ENCODE measurements at places on chromosomes 1 and 21. TPM values are rescaled to one million over a fixed set of nuclear protein-coding genes. Genes with fewer than 3 reads are reported as not detected.

The CITED4 gene
- total RNA-seq, result 10.9 TPM

The KRTAP19-2 gene
- total RNA-seq, result not detected

The ZNF648 gene
- not detected for total RNA-seq

The TNNT2 gene
- not detected for total RNA-seq

The PRMT6 gene
- 12.5 TPM for total RNA-seq

The LRRC38 gene
- not detected for total RNA-seq

Data from endothelial cell of umbilical vein (primary cell).